ENCODE measurements at places on chromosomes 12 and 14.

DNA sequence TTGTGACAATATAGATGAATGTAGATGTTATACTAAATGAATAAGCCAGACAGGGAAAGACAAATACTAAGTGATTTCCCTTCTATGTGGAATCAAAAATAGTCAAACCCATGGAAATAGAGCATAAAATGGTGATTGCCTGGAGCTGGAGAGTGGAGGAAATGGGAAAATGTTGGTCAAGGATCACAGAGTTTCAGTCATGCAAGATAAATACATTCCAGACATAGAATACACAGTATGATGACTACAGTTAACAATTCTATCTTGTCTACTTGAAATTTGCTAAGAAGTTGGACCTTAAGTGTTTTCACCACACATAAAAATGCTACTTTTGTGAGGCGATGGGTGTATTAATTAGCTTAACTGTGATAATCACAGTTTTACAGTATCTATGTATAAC, 1182.7 kb downstream of the AACS start:
- no peak for DNase-seq

DNA sequence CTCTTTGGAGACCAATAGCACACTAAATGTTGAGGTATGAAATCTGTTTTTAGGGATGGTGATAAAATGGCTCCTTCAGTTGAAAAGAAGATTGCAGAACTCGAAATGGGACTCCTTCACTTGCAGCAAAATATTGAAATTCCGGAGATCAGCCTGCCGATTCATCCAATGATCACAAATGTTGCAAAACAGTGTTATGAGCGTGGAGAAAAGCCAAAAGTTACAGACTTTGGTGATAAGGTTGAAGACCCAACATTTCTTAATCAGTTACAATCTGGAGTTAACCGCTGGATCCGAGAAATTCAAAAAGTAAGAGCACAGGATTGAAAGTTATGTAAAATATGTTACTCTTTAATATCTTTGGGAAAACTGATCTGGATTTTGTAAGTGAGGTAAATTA, 15.3 kb downstream of the DYNC1H1 start:
- DNase-seq = no peak

GRCh38 chr12:113263431-113263963, 42.2 kb downstream of the TPCN1 start:
- DNase-seq = no peak

GRCh38 chr12:89382328-89382727, 30.0 kb upstream of the DUSP6 start:
- DNase-seq = no peak

GRCh38 chr12:124497658-124498057, 69.8 kb downstream of the NCOR2 start:
- DNase-seq = peak; percentile 78

GRCh38 chr12:45582986-45583659, 146.4 kb upstream of the ARID2 start:
- DNase-seq = no peak

- DNase-seq = no peak
These were observed 18.5 kb upstream of the FOXN3 start for GRCh38 chr14:89435492-89435891.

DNA sequence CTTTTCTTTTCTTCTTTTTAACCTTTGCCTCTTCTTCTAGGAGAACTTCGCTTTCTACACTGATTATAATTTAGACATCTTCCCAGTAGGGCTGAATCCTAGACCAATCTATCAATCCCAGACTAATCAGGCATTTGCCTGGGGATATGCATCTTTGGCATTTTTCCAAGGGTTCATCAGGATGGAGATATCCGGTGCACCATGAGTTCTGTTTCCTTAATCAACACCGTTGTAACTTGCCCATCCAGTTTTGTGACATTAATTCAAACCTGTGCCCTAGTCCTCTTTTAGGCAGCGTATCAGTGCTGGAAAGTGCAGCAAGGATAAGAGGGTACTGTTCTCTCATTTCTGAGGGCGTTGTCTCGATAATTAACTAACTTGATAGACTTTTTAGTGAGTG, 617 bp upstream of the MGP start:
- DNase-seq = no peak

- DNase-seq = no peak
These were observed 17.6 kb upstream of the AMIGO2 start for GRCh38 chr12:47097276-47097896.

GRCh38 chr14:89085737-89086382, 261.4 kb downstream of the TTC8 start:
- no peak for DNase-seq

DNA sequence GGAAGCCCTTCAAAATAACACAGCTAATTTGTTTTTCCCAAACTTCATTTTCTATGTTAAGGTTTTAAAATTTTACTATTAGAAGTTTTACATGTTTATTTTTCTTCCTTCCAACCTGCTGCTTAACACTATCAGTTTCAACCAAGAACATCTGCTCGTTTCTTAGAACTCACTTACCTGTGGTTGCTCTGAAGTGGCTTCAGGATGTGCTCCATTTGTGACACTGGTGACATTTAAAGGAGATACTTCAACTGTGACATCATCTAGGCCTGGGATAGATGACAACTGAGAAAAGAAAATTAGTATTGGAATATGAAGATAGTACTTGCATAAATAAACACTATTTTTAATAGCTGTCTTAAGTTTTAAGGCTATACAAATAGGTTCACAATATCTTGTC, 17.9 kb downstream of the WASHC3 start:
- no peak for DNase-seq

DNA sequence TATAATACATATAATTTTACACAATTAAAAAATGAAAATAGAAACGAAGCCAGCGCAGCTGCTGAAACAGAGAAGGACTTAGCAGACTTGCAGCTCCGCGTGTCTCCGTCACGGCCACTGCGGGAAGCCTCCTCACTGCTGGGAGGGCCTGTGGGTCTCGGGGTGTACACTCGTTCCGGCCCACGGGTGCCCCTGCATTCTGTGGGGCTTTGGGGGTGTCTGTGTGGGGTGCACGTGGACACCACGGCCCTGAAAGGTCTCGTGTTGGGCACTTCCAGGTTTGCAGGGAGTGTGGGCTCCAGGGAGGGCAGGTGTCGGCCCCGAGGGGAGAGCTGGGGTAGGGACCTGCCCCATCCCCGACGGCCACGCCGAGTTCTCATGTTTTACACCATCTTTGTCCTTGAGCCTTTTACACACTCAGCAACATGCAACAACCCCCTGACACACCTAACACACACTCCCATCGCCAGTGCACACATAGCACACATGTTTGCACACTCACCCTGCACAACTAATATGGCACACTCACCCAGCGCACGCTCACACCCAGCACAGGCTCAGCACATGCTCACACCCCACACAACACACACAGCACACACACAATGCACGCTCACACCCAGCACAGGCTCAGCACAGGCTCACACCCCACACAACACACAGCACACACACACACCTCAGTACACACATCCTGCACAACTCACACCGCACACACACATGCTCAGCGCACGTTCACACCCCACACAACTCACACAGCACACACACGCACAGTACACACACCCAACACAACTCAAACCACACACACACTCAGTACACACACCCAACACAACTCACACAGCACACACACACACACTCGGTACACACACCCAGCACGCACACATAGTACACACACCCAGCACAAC, 36.6 kb downstream of the NOC4L start:
- no peak for DNase-seq

DNA sequence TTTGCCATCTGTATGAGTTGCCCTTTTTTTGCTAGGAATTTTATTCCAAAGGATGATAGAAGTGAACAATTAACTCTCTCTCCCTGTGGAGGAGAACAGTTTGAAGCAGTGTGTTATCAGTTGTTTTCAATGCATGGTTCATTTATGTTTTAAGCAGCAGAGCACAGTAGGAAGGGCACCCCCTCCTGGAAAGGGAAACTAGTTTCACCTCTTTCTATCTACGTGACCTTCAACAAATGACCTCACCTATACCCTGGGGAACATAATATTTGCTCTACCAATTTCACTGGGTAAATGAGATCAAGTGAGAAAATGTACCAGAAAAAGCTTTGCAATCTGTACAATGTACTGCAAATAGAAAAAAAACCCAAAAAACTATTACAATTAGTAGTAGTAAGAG, 5.4 kb upstream of the DCP1B start:
- no peak for DNase-seq

GRCh38 chr14:80493620-80494019, 282.3 kb upstream of the DIO2 start:
- DNase-seq = no peak

GRCh38 chr12:67720351-67720856, 71.9 kb downstream of the DYRK2 start:
- peak; percentile 75 for DNase-seq

DNA sequence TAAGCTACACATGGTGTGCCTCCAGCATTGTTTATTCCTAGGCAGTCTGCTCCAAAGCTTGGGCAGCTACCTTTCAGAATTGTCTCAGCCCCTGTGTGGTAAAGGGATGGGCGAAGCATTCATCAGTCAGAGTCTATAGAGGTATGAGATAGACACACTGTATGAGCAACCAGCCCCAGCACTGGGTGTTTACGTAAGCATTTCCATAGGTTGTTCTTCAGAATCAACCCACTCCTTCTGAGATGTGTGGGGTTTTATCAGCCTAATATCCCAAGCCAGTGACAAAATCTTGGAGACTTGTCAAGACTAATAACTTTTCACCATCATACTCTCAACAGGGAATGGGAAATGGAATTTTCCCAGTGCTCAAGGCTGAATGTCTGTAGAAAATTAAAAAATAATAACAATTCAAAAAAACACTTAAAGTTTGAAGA, 98.2 kb downstream of the BTG1 start:
- DNase-seq = no peak

DNA sequence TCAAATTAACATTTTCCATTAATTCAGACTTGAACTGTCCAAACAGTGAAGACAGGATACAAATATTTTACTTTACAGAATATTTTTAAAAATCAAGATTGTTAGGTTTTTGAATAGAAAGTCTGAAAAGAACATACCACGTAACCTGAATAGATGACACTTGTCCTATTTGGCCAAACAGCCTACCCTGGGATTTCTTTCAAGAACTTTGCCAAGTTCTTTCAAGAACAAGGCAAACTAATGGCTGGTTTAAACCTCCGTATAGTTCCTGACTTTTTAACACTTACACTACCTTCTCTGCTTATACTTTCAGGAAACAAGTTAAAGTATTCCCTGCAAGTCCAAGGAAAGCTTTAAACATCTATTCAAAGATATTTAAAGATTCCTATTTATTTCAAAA, 35.0 kb downstream of the MAP4K5 start:
- no peak for DNase-seq

DNA sequence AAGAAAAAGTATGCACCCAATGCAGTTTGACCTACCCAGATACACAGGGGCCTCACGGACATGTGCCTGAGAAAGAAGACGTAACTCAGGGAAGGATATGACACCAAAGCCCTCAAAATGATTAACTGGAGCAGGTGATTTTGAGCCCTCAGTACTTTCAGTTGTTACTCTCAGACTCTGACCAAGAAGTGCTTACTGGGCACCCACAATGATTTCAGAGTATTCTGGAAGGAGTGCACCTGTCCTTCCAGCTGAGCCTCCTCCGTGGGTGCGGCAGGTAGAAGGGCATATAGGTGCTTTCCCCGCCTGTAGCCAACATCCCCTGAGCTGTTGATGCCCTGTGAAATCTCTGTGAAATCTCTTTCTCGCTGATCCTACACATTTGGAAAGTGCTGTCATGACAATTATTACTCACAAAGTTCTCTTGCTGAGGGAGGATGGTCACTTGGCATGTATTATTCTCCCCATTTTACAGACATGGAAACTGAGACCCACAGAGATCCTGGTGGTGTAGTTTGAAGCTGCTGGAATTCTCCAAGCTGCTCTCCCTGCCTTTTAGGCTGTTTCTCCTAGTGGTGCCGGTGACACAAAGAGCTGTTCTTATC, 154.3 kb upstream of the CCND2 start:
- DNase-seq = no peak

DNA sequence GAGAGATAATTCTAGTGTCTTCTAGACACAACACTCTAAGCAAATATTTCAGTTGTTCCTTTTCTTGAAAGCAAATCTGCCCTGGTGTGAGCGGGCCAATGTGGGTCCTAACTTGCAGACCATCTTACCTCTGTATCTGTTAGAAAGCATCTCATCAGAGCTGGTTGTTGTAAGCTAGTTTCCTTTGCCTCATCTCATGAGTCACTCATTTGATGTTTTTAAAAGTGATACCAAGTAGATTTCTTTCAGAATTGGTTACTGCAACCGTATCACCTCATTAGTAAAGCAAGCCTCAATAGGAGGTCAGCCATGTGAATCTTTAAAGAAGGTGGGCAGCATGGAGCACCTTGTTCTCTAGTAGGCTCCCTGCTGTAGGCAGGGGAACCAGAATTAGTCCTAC, 78.6 kb downstream of the DAAM1 start:
- DNase-seq = no peak

DNA sequence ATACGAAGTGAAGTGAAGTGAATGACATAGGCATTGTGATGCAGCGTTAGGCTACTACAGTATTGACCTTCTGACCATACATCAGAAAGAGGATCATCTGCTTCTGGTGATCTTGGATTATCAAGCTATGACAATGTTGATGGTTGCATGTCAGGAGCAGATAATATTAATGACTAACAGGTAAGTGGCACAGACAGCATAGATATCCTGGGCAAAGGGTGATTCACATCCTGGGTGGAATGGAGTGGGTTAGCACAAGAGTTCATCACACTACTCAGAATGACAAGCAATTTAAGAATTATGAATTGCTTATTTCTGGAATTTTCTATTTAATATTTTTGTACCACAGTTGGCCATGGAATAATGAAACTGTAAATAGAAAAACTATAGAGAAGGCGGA, 397.9 kb upstream of the ATP2B1 start:
- DNase-seq = no peak

DNA sequence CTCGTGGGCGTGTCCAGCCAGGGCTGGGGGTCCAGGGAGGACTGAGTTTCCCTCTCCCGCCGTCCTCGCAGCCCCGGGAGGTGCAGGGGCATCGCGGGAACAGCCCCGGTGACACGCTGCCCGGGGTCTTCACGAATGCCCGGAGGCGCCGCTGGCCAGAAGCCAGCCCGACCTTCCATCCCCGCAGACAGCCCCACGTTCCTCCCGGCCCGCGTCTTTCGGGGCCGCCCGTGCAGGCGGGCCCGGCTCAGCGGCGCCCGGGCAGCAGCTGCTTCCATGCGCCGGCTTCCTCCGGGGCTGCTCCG, 827 bp upstream of the TEDC1 start:
- no peak for DNase-seq

DNA sequence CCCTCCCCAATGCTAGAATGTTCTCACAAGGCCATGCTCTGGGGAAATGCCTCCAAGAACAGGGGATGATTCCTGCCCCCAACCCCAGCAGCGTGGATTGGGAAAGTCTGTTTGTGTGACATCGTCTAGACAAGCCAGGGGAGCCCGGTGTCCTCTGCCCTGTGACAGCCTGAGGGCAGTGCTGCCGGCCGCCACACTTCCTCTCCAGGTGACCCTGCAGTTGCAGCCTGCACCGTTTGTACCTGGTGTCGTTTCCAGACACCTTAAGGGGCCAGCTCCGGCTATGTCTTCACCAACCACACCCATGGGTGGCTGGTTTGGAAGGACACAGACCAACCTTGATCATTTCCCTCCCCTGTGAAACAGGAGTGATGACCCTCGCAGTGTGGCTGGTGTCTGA, 372.6 kb downstream of the BCL11B start:
- DNase-seq = no peak
